ENCODE measurements at places on chromosomes 4 and X.

DNA sequence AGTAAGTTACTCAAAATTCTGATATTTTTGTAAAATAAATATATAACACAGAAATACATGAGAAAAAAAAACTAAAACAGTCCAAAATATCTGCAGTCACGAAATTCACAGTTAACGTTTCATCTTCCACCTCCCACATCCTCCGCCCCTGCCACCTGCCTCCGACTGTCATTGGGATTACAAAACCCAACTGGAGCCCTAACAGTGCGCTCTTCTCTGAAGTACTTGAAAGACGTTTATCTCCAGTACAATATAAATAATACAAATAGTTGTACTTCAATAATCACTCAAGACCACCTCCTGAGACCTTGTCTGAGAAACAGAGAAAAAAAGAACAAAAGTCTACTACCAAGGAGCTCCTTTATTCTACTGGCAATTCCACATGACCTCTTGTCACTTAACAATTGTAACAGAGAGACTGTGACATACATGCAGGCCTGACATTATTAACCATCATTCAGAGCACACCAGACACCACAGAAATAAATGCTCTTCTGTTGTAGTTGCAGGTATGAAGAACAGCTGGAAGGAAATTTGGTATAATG lies 280.6 kb downstream of the PPP3CA start:
- DNase-seq = no peak

DNA sequence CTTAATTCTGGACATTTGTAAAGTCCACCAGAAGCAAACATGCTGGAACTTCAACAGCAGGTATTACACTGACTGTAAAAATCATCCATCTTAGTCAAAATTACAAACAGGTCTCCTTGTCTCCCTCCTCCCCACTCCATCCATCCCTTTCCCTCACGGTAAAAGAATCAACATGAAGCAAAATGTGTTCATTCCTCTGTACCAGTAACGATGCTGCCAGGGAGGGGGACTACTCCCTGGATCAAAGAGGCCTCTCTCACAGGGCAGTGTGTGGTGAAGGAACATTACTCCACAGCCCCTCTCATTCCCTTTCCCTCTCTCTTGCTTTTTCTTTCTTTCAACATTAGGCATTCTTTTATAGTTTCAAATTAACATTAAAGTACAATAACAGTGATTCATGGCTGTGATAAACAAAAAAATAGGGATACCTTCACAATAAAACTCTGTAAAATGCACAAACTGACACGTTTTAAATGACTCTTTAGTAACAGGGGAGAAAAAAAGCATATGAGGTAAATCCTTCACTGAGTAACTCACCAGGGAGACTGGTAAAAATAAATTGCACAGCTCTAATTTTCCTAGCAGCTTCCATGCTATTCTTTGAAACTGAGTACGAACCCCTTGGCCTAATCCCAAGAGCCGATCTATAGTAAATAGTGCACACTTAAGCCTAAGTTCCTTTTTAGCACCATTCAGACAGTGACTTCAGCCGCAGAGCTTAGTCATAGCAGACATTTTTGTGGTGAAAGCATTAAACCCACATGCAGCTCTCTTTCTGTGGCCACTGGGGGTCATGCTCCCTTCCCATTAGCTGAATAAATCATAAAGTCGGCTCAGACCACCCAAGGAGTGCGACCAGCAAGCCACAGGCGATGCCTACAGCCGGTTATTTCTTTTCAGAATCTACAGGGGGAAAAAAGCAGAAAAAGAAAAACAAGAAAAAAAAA lies 215.6 kb upstream of the GYPA start:
- no peak for DNase-seq

- DNase-seq = no peak
Observed at GRCh38 chr4:8215001-8215427, 15.9 kb downstream of the SH3TC1 start.

DNA sequence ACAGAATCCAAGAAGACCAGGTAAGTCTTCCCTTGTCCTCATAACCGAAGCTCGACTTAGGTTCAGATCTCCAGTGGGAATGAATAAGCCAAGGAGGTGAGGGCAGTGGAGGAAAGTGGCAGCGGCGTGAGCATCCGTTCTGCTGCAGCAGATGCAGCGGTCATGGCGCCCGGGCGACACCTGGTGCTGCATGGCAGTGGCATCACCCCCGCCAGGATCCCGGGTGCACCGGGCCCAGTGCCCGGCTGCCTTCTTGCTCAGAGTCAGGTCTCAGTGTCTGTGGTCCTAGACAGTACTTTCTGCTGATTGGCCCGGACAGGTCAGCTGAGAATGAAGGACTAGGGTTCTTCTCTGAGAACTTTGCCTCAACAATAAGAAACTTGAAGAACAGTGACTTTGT lies 83.4 kb upstream of the SORBS2 start:
- no peak for DNase-seq

DNA sequence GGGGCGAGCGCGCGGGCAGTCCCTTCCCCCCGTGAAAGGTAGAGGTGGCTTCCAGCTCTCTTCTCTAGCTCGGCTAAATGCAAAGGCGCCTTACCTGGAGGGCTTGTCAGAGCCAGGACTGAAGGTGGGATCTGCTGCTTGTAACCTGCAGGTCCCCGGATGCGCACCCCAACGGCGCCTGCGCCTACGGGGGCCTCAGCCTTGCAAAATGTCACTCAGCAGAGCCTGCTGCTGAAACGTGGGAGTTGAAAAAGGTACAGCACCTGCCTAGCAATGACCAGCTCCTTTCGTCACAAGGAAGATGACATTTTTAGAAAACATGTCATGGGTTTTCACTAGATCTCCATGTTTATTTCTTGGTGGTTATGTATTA lies 583 bp downstream of the ABHD18 start:
- peak; percentile 71 for DNase-seq

DNA sequence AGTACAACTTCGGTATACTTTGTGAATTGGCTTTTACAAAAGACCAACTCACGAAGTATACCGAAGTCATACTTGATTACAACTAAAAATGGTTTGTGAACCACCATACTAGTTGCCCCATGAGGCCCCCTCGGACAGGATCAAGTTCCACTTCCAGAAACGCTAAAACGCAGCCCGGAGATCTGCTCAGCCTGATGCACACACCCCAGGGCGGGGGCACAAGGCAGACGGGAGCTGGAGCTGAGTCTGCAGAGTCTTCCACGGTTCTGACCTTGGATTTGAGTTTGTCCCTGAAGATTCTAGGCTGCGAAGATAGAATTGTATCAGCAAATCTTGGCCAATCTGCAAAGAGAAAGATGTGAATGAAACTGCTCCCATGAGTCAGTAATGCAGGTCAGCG lies 118.1 kb downstream of the SORCS2 start:
- no peak for DNase-seq

DNA sequence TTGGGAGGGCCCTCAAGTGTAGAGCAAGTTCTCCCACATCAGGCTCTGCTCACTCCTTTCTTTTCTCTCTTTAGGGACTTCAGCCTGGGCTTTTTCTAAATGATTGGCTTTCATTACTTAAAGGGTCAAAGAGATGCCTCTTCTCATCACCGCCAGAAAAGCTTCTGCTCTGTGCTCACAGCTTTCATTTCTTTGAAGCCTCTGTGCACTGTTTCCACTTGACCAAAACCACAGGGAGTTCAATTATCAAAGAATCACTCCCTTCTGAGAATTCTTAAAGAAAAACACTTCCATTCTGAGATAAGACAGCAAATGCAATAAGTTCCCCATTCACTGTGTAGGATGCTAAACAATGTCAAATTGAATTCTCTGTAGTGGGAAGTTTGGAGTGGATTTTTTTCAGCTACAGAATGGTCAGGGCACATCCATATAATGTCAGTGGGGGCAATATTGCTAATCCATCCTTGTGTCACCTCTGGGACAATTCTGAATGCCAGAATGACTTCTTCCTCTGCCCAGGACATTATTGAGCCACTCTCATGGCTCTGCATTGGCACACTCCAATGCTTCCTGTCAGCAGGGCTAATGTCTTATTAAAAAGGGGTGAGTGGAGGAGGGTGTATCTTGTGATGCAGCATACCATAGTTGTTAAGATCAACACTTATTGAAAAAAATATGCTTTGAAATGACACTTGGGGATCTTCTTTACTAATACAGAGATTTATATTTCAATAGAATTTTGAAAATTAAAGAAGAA lies 217.6 kb downstream of the SNCA start:
- DNase-seq = no peak

DNA sequence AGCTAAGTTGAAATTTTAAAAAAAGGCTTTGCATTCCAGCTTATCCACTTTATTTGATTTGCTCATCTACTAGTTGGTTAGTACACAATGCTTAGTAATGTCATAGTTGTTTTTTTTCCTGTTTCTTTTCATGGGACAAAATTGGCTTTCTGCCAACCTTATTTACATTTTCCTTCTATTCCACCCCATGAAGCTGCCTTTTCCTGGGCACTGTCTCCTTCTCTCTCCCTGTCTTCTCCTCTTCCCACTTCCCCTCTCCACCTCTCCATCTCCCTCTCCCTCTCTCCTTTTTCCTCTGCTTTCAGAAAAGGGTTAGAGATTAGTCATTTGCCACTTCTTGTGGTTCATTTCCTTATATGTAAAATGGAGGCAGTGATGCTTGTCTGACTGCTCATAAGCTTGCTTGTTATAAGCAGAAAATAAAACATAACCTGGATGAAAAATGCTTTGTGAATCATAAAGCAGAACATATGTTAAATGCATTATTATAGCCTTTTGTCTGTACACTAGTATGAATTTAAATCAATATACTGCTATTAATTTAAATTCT lies 181.9 kb downstream of the CEP135 start:
- no peak for DNase-seq

GRCh38 chr4:101141855-101142254 lies 205.5 kb downstream of the PPP3CA start:
- no peak for DNase-seq

DNA sequence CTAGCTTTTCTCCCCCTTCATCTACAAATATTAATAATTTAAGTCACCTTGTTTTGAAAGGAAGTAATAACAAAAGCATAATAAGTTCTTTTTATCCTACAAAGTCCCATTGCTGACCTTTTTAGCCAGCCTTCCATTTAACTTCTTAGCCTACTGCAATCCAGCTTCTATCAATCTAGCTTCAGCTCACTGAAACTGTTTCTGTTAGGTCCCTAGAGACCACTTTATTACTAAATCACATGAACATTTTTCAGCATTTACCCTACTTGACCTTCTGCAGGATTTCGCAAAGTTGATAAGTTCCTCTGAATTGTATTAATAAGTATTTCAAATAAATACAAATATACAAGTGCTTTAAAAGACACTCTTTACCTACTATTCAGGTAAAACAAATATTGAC lies 186.5 kb downstream of the ANTXR2 start:
- no peak for DNase-seq

GRCh38 chr4:189530848-189531247 lies 409.8 kb upstream of the FRG1 start:
- DNase-seq = no peak

Data from stimulated activated CD4-positive, alpha-beta T cell treated with anti-CD3 and anti-CD28 coated beads, Interleukin-4, amount 100 ng/mL, for 1 hour (primary cell).